ENCODE measurements at places on chromosomes 3 and 15.

GRCh38 chr3:45631486-45631885, 36.9 kb downstream of the LIMD1 start:
- no peak for DNase-seq

DNA sequence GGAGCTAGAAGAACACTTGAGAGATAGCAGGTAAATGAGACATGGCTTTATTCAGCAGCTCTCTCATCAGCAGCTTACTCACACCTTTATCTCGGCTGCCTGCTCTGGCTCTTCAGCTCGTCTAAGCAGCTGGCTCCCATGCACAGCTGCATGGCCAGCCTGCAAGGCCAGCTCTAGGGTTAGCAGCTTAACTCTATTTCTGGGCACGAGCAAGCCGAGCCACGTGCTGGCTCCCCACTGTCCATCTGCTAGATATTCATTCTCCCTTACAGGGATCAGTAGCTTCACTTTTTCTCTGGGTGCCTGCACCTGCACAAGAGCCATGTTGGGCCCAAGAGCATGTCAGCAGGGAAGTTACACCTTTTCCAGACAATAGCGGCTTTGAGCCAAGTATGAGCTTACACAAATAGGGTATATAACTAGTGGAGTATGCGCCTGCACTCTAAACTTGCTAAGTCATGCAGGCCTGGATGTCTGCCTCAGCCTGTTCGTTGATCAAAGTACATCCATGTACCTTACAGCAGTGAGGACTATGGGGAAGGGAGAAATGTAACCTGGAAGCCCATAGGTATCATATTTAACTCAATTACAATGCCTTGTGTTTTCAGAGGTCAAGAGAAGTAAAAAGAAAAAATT, 174.9 kb upstream of the SNTN start:
- no peak for DNase-seq

GRCh38 chr3:87398168-87398801, 121.9 kb upstream of the POU1F1 start:
- DNase-seq, result no peak

DNA sequence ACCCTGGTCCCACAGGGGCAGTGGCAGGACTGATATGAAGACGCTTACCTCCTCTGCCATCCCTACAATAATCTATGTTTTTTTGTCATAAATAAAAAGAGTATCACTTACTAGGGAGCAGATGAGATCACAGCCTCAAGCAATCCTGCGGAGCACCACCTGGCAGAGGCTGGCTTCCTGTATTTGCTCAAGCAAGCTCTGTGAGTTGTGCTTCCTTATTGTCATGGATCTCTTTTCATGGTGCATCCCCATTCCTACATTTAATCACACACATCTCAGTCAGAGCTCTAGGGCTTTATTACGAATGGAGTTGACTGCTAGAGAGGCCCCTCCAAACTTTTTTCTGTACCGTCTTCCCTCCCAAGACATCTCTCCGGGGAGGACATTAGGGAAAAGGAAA, 186.0 kb downstream of the UBE2E2 start:
- no peak for DNase-seq

- no peak for DNase-seq
Observed at GRCh38 chr3:126557761-126558160, 971 bp downstream of the C3orf22 start.

DNA sequence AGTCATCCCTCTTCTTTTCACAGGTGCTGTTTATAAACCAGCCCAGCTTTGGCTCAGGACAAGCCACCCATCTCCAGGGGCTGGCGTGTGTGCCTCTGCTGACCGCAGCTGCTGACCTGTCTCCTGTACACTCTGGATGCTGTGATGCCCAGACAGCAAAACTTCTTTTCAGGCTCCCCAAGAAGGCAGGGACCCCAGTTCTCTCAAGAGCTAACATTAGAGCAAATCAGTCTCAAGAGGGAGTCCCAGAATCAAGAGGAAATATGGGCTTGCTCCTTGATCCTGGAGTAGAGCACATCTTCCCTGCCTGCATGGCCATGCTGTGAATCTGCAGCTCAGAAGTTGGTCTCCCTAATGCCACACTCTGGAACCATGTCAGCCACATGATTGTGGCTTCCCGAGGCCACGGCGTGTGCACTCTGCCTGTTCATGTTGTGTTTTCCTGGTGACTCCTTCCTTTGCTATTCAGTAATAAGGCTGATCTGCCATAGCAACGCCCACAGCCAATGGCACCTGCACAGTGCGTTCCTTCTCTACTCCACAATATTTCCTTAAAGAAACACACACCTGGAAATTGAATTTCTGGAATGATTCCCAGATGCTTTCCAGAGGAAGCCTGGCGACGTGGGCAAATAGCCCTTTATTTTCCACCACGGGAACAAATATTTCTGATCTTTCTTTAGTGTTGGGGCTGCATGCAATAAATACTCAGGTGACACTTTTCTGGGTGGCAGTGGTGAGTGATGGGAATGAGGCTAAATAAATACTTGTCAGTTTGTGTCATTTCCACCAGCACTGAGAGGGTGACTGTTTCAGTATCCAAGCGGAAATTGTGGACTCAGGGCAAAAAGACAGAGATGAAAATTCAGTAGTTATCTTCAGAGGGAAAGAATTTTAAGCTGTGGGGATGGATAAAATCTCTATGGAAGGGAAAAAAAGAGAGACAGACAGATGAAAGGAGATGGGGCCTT, 21.9 kb upstream of the THSD4 start:
- DNase-seq, result no peak

GRCh38 chr3:194003114-194004057, 132.6 kb upstream of the HES1 start:
- DNase-seq, result peak; percentile 50

DNA sequence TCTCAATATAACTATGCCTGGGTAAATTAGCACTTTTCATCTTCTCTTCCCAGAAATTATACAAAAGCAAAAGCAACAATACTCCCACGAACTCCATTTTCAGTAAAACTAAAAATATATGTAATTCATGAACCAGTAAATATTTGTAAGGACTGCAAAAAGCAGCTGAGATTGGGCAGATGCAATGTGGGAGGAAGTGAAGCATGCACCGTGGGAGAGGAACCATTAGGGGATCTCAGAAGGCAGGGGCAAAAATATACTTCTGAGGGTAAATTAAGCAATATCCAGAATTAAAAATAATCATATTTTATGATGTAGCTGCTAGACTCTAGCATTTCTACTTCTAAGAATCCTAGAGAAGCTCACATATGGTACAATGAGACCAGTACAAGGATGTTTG, 20.2 kb downstream of the CFAP91 start:
- DNase-seq, result no peak

DNA sequence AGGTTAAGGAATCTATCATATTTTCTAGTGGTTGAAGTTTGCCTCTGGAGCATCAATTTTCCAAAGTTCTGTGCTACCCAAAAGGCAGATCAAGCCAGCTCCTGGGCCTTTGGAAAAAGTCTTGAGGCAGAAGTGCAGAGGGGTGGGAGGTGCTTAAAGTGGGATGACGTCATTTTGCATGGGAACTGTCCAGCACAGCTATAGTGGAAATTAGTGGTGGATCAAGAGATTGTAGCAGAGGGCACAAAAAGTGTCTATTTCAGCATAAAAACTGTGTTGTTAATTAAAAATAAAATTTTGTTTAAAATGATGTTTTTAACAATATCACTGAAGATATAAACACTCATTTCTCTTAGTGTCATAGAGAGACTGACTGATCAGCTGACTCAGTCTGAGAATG, 221.9 kb downstream of the LRRN1 start:
- no peak for DNase-seq

GRCh38 chr3:72530426-72530825, 317.8 kb downstream of the SHQ1 start:
- no peak for DNase-seq

- DNase-seq, result no peak
Observed at GRCh38 chr15:54884312-54884711, 312.4 kb downstream of the RSL24D1 start.

GRCh38 chr3:108862865-108863798, 40.5 kb downstream of the TRAT1 start:
- no peak for DNase-seq

DNA sequence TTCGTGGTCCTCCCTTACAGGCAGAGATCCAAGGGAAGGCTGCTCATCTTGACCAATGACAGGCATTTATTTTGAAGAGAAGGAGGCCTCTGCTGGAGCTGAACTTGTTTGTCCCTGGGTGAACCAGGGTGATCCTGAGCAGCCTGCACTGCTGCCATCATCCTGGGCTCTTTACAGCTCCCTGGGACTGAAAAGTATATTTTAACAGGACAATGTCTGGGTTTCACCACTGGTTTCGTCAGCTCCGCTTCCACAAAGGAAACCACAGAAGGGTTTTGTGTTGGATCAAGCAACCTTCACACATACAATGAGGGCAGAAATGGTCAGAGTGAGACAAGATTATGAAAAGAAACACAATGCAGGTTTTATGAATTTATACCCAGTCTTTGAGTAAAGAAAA, 400.7 kb upstream of the TPM1 start:
- DNase-seq, result no peak

DNA sequence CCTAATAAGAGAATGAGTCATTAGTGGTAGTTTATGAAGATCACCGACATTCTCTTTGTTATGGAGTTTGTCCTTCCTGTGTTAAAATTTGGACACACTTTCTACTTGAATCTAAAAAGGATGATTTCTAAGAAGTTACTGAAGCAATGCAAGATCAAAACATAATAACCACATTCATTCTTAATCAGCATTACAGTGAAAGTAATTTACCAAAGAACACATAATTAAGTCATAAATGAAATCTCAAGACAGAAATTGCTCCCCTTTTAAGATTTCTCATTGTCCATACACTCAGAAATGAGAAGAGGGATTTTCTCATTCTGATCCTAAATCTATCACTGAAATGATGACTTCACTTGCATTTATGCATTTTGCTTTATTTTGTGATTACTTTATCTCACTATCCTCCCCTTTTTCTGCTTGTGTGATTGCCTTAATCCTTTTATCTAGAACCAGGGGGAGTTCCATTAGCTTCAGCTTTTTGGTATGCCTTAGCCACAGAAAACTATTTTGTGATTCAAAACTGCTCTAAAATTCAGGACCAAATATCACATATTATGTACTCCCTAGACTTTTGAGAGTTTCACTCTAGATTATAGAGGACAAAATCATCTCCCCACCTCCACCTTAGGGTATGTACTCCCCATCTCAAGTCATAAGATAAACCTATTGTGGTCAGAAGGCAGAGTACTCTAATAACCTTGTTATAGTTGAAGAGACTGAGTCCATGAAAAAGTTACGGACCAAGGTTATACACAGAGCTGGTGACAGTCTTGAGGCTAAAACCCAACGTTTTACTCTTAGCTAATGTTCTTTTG, 817.6 kb upstream of the CFAP20DC start:
- no peak for DNase-seq

- no peak for DNase-seq
Observed at GRCh38 chr3:118059096-118059495, 975.5 kb downstream of the IGSF11 start.

DNA sequence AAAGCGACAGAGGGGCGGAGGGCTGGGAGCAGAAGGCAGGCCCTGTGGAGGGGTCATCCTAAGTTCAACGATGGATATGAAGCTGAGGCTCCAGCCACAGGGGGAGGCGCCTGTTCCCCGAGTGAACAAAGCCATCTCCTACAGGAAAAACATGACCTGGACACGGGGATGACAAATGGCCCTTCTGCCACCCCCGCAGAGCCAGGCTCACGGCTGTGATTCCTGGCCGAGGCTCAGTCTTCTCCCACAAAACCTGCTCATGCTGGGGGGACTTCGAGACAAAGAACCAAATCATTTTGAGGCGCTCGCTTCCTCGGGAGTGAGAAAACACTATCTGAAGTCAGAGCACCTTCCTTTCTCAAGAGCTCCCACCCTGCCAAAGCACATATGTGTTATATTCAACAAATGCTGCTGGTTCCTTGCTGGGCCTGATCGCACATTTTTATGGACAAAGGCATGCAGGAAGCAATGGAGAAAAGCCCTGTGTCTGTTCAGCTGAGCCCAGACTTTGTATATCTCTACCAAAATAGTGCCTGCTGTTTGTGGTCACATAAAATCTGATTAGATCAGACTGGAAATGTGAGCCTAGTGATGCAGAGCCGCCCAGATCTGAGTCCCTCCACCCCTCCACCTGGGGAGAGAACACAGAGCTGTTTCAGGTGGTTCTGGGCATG, 5.6 kb downstream of the RBP1 start:
- DNase-seq, result no peak

DNA sequence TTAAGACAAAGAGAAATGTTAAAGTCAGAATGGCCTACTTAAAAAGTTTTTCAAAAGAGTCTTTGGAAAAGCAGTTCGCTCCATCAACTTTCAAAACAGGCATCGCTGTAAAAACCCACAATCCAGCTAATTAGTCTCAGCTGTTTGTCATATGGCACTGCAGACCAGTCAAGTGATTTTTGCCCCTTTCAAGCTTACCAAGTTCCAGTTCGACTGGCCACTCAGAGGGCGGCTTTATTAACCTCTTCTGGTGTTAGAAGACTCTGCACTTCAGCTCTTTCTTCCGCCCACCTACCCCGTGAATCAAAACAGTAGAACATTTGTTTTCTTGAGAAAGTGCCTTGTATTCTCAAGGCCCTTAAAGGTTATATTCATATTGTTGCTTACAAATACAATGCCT, 19.3 kb downstream of the RAB27A start:
- no peak for DNase-seq

GRCh38 chr3:177186306-177186705, 11.0 kb downstream of the TBL1XR1 start:
- DNase-seq, result no peak

DNA sequence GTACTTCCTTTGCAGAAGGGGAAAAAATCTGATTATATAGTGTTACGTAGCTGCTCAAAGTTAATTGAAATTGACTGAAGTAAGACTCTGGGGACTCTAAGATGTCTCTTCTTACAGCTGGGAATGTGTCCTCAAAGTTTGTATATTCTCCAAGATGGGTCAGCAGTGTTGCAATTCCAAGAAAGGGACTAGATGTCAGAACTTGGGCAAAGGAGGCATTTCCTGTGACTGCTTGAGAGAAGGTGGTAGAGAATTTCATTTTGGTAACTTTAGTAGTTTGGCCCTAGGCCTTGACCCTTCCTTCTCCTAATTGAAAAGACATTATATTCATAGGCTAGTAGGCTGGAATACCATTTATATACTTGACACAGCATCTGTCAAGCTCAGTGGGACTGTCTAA, 33.9 kb downstream of the PTPRG start:
- DNase-seq, result no peak

DNA sequence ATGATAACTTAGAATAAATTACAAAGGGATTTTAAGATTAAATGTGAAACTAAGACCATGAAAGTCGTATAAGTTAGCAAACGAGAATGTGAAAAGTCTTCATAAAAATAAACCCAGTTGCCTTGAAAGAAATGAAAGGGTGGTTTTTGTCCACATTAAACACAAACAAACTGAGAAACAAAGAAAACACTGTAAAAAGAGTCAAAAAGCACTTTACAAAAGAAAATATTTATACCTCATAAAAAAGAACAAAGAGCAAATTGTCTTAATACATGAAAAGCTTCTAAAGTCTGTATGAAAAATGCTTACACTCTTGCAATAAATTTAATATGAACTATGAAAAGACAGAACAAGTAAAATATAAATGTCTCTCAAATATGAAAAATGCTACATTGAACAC, 865.9 kb upstream of the CADM2 start:
- no peak for DNase-seq

- no peak for DNase-seq
Observed at GRCh38 chr3:152091725-152092124, 177.0 kb upstream of the MBNL1 start.
